Smooth muscle cell of trachea (primary cell): ENCODE measurements at places on chromosomes 12 and 14. TPM values are rescaled to one million over a fixed set of nuclear protein-coding genes. Genes with fewer than 3 reads are reported as not detected.

The ACOT4 gene
- 0.15 and 0.99 TPM in 2 replicates for total RNA-seq

The KCNJ8 gene
- 7.3 and 10.6 TPM in 2 replicates for total RNA-seq

The KRT84 gene
- total RNA-seq, result not detected in 2 replicates

The CAPZA3 gene
- total RNA-seq, result not detected in 2 replicates

The NUBPL gene
- 9.4 and 18.9 TPM in 2 replicates for total RNA-seq

The SCNN1A gene
- total RNA-seq, result under 0.01 TPM in 1 of 2 replicates, not detected in the other

The ZBTB39 gene
- total RNA-seq, result 3.5 and 5.0 TPM in 2 replicates

The EML5 gene
- total RNA-seq, result 0.44 and 0.50 TPM in 2 replicates

The NELL2 gene
- not detected in 2 replicates for total RNA-seq

The CIDEB gene
- total RNA-seq, result 1.5 and 2.6 TPM in 2 replicates

The RD3L gene
- total RNA-seq, result not detected in 2 replicates

The SYT10 gene
- total RNA-seq, result not detected in 2 replicates

The FIGNL2 gene
- total RNA-seq, result 0.29 and 0.50 TPM in 2 replicates

The GARIN6 gene
- not detected in 2 replicates for total RNA-seq

The ARMH4 gene
- total RNA-seq, result 5.5 and 5.8 TPM in 2 replicates

The RPL41 gene
- 1,465 and 2,446 TPM in 2 replicates for total RNA-seq

The SCN8A gene
- total RNA-seq, result 23.3 and 28.7 TPM in 2 replicates

The MTERF2 gene
- 6.5 and 10.9 TPM in 2 replicates for total RNA-seq

The RFLNA gene
- not detected in 2 replicates for total RNA-seq

The DPY19L2 gene
- 0.73 and 2.3 TPM in 2 replicates for total RNA-seq

The NPFF gene
- total RNA-seq, result not detected in 2 replicates

The PIWIL1 gene
- 0.17 TPM in 1 of 2 replicates, not detected in the other for total RNA-seq

The TAS2R9 gene
- not detected in 2 replicates for total RNA-seq

The CCDC91 gene
- total RNA-seq, result 28.9 and 31.4 TPM in 2 replicates

The SUDS3 gene
- 29.1 and 53.4 TPM in 2 replicates for total RNA-seq

The TAS2R14 gene
- 2.3 and 4.1 TPM in 2 replicates for total RNA-seq

The PCED1B gene
- not detected in 2 replicates for total RNA-seq

The STXBP6 gene
- total RNA-seq, result 6.1 and 9.6 TPM in 2 replicates

The KRT73 gene
- not detected in 2 replicates for total RNA-seq

The GALNT4 gene
- 10.8 and 17.9 TPM in 2 replicates for total RNA-seq

The NYNRIN gene
- total RNA-seq, result 20.4 and 42.7 TPM in 2 replicates
